ENCODE measurements at places on chromosomes 6 and 20.

GRCh38 chr20:56285496-56285895 lies 37.0 kb downstream of the MC3R start:
- DNase-seq = no peak

DNA sequence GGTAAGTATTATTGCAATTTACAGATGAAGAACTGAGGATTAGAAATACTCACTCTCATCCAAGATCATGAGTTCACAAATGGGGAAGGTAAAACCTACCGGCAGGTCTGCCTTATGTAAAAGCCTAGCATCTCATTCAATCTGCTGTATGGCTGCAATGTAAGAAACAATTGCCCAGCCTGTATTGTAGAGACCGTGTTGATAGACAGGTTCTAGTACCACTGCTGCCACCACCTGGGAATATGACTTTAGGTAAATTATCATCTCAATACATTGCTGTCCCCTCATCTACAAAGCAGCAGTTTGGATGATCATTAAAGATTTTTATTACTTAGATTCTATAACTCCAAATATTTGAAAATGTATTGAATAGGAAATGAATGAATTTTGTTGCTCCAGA lies 23.3 kb upstream of the ARHGAP18 start:
- DNase-seq = no peak

DNA sequence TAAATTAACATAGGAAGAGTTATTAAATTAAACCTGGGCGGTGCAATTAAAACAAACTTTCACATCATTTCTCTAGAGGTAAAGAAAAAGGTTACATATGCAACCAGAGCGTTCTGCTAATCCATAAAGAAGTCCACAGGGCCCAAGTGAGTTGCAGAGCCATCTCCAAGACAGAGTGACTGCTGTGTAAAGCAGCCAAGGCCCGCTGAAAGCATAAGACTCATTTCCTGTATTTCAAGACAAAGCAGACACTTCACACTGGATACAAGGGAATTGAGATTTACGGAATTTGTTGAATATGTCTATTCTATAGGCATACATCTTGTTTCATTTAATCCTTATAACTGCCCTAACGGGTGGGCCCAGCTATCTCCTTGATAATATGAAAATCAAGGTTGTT lies 422.8 kb downstream of the CBLN4 start:
- DNase-seq = no peak

DNA sequence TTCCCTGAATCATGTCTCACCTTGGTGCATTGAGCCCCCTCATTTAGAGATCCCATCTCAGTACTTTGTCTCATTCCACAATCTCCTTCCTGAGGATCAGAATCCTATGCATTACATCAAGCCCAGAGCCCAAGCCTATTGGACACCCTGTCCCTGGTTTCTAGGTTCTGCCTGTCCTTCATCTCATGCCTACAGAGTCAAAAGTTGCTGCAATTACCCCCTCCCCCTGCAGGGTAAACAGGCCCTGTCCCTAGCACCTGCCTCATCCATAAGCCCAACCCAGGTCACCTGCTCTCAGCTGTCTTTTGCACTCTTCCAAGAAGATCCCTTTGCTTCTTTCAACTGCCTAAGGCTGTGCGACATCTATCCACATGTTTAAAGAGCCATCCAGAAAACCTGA lies 93.9 kb downstream of the SPTLC3 start:
- DNase-seq = no peak

DNA sequence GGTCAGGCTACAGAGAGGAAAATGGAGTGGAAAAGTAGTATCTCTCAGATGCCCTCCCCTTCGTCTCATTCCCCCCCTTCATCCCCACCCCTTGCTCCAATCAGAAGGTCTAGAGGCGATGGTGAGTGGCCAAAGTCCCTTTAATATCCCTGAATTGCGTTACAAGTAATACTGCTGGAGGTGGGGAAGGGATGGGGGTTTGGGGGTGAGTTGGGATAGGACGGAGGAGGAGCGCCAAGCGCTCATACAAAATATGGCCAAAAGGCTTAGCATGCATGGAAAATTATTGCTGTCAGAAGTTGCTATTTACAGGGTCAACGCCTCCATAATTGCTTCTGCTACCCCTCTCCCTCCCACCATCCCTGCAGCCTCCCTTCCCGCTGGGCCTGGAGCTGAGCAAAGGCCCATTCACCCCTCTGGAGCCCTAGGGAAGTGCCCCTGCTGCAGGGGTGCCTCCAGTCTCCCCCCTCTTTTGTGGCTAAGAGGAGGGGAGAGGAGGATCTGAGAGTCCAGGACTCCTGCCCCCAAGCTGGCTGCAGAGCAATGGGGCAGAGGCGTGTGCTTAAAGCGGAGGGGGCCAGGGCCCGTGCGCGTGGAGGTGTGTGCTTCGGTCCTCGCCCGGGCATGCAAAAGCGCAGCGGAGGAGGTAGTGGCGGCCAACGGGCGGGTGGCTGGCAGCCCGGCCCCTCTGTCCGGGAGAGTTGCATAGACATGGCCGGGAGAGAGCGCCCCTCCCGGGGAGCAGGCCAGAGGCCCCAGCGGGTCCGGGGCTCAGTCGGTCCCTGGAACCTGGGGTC lies 8.7 kb upstream of the SRXN1 start:
- DNase-seq = no peak

DNA sequence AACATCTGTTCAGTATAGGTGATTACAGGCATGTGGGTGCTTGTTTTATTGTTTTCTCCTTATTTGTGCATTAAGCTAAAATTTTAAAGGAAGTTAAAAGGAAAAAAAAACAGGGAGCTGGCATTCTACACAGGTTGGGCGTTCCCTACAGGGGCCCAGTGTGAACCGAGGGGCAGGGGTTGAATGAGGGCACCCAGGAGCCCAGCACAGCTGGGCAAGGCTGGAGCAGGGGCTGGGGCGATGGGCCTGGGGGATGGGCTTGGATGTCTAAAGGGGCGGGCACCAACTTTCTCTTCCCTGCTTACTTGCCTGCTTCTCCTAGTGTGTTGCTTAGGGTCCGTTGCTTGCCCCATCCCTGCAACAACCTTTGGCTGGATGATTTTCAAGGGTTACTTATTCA lies 230.2 kb upstream of the RNF24 start:
- no peak for DNase-seq

GRCh38 chr6:32792901-32793435 lies 23.8 kb downstream of the HLA-DOB start:
- DNase-seq = no peak

DNA sequence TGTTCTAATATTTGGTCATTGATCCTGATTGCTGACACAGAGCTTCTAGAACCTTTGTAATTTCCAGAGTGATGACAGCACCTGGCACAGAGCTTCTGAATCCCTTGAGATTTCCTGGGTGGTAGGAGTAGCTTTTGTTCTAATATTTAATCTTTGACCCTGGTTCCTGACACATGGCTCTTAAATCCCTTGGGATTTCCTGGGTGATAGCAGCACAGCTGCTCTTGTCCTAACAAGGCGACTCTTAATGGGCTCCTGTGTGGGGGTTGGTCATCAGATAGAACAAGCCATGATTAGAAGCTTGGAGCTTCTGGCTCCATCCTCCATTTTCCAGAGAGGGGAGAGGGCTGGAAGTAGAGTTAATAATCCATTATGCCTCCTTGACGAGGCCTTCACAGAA lies 18.4 kb downstream of the GMPR start:
- no peak for DNase-seq

GRCh38 chr6:152605342-152605741 lies 31.8 kb downstream of the SYNE1 start:
- DNase-seq = no peak

- DNase-seq = no peak
Measured at GRCh38 chr20:3734111-3734843, 1.8 kb downstream of the HSPA12B start.

GRCh38 chr6:143936347-143936746 lies 71.7 kb downstream of the PLAGL1 start:
- no peak for DNase-seq

- DNase-seq = no peak
Measured at GRCh38 chr6:112007805-112008204, 46.1 kb upstream of the CCN6 start.

- peak; percentile 60 for DNase-seq
Measured at GRCh38 chr6:28336284-28337120, 554 bp upstream of the ZSCAN31 start.

GRCh38 chr6:14211562-14211942 lies 94.0 kb downstream of the CD83 start:
- DNase-seq = no peak

DNA sequence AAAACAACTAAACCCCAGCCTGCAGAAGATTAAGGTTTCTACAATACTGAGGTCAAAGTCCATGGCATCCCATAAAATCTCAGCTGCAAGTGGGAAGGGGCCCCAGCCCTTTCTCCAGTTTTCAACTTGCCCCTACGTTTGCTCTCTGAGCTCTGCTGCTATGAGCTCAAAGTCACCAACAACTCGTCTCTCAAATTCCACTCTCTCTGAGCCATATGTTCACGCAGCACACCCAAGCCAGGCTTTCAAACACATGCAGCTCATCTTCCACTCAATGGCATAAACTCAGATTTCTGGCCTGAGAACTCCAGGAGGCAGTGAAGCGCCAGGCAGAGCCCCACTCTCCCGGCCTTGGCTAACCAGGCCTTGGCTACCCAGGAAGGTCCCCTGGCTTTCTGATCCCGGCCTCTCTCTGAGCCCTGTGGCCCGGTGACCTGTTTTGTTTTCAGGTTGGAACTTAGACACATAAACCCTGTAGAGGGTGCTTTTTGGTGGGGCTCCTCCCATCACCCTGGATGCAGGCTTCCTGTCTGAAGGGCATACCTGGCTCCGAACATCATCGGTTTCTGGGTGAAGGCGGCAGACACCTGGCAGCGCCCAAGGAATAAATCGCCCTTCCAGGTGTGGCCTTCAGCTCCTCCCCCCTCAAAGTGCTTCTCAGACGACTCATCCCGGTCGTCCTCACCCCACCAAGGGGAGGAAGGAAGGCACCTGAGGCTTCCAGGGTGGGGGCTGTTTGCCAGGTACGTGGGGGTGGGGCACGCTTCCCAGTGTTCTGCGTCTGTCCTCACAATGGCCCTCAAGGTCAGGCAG lies 12.4 kb downstream of the SLC22A23 start:
- DNase-seq = no peak

DNA sequence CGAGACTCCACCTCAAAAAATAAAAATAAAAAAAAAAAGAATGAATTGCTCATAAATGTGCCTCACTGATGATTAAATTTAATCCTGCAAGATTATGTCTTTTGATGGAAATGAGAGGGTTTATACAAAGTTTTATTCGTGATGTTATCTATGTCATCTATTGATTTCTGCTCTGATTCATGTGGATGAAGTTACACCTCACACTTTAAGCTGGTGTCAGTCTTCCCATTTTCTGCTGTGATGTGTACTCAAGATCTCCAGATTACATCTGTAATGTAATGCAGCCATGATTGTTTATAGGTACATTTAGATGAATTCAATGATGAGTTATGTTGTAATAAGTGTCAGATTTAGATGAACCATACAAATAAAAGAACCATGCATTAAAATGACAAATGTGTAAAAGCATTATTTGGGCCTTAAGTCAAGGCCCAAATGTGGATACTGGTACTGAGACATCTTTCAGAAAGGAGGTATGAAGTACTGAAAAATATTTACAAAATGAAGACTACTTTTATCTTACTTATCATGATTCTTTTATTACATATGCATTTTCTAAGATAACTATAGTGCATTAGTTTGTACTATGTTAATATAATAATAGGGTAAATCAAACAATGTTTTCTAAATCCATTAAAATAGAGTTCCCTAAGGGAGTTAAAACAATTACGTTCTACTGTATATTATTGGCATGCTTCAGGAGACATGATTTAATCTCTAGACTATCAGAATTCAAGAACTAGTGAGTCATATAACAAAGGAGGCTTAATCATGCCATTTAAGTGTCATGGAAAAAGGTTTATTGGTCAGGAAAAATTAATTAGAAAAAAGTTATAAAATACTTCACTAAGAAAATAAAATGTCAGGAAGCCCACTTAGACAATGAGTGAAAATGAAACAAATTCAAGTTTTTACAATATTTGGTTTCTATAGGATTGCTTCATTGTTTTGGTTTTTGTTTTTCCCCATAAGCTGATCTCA lies 34.5 kb downstream of the HCRTR2 start:
- no peak for DNase-seq

GRCh38 chr20:60138256-60139220 lies 180.3 kb downstream of the CDH26 start:
- DNase-seq = no peak
